ENCODE measurements at places on chromosomes 12 and 14. TPM values are rescaled to one million over a fixed set of nuclear protein-coding genes. Genes with fewer than 3 reads are reported as not detected.

The LRRC10 gene
- 43.8 TPM for total RNA-seq

The AP1G2 gene
- total RNA-seq = 10.4 TPM

The MYF6 gene
- total RNA-seq = not detected

The SPIC gene
- not detected for total RNA-seq

The DYRK2 gene
- 42.6 TPM for total RNA-seq

DNA sequence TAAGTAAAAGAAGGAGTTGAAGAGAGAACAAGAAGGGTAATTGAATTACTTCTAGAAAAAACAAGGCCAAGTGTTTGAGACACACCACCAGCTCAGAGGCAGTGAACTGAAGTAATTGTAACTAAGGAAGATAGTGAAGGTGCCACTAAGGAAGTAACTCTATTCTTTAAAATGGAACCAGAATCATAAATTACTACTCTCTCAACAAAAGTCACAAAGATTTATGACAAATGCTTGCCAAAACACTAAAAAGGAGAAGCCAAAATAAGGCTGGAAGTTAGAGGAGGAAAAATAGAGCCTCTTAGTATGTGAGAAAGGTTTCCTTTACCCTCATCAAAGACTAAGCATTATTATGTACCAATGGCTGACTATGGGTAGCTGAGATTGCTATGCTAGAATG is 208.5 kb downstream of the MDGA2 start:
- DNase-seq = no peak

DNA sequence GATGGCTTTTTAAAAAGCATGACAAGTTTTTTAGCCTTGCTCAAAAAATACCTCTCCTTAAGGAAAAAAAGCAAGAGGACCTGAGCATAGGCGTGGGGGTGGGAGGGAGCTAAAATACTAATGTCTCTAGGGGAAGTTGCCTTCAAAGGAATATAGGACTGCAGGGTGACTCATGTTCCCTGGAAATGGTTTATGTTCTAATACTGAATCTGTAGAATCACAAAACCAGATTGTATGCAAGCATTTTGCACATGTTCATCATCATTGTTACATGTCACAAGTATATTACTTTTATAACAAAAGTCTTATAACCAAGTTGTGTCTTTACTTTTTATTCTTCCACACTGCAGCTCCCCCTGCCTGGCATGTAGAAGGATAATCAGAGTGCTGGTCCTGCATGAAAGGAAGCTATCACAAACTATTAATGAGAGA is 36.6 kb downstream of the GPR135 start:
- no peak for DNase-seq

- DNase-seq = no peak
Measured at GRCh38 chr12:108141600-108142130, 12.6 kb downstream of the WSCD2 start.

- no peak for DNase-seq
Measured at GRCh38 chr14:100930270-100930669, 26.7 kb upstream of the RTL1 start.

DNA sequence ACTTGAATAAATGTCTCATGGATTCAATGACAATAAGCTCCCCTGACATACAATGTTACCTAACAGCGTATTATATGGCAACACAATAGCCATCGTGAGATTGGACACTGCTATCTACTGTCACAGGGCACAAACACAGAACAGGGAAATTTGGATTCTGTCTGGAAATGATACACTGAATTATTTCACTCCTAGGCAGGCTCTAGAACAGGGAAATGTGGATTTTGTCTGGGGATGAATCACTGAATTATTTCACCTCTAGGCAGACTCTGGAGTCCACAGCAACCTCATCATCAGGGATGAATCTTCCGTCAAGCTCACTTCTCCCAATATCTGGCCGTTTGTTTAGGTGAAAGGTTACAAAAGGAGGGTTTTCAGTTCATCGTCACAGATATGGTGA is 288.8 kb downstream of the TMEM132D start:
- no peak for DNase-seq

GRCh38 chr14:33186656-33187055 is 248.0 kb downstream of the NPAS3 start:
- DNase-seq = no peak

- DNase-seq = no peak
Measured at GRCh38 chr12:72141381-72141780, 130.8 kb upstream of the TRHDE start.

Data from left ventricle myocardium inferior (tissue), 1 donor.